ENCODE measurements at places on chromosomes 13 and 19.

GRCh38 chr19:38975861-38976271 lies 324 bp upstream of the FBXO17 start:
- no peak for DNase-seq

DNA sequence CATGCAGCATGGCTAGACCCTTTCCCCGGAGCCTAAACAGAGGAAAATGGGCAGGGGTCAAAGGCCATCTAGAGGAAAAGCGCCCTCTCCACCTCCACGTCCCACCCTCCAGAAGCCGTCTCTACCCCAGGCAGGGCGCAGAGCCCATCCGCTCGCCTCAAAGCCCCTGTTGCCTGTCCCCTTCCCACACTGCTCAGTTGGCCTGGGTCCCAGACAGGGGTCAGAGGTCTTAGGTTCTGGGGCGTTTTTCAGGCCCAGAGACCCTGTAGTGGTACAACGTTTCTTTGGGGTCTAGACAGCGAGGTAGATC lies 285 bp downstream of the TMEM143 start:
- DNase-seq = no peak

DNA sequence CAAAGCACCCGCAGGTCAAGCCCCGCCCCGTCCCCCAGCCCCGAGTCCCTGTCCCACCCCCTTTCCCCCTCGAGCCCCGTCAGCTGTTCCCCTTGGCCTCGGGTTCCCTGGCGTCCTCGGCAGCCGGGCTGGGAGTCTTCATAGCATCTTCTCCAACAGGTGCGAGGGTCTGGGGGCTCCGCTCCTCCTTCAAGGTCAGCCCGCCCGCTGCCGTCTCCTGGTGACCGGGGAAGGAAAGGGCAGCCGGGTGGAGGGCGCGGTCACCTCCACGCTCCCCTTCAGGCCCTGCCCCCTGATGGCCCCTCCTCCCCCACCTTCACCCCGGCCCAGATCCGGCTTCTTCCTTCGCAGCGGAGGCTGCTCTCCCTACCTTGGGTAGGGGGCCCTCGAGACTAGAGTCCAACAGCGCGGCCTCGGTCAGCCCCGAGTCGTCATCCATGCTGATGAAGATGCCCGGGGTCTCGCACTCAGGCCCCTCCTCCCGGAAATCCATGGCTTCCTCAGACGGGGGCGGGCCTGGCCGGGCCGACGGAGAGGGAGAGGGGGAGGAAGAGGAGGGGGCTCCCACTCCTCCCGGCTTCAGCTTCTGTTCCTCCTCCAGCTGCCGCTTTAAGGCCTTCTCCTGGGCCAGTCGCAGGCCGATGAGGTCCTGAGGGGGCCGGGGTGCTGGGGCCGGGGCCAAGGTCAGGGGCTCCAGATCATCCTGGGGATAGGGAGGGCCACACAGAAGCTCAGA lies 541 bp upstream of the RSPH6A start:
- no peak for DNase-seq

DNA sequence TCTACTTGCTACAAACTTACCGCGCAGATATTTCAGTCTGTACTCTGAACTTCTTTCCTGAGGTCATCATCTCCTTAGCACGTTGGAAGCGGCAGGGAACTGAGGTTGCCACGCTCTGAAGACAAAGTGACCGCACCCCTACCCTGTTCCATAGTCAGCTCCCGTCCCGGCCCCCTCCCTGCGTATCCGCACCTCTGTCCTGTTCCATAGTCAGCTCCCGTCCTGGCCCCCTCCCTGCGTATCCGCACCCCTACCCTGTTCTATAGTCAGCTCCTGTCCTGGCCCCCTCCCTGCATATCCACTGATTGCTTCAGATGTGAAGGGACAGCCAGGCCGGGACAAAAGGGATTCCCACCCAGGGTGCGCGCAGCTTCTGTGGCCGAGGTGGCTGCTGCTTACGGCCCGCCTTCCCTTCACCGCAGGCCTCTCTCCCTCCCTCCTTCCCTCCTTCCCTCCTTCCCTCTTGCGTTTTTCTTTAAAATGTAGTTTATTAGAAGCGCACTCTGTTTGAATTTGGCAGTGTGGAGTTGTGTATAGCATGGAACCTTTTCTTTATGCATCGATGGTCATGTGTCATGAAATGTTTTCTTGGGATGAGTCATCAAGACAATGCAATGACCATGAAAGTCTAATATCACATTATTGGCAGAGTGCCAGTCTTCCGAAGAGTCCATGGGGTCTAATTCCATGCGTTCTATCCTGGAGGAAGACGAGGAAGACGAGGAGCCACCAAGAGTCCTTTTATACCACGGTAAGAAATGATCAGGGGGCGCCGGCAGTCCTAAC lies 21.9 kb upstream of the NDUFS7 start:
- DNase-seq = no peak

- no peak for DNase-seq
Measured at GRCh38 chr13:79631051-79631659, 150.2 kb downstream of the NDFIP2 start.

- DNase-seq = no peak
Measured at GRCh38 chr19:29499921-29500590, 25.7 kb upstream of the VSTM2B start.

DNA sequence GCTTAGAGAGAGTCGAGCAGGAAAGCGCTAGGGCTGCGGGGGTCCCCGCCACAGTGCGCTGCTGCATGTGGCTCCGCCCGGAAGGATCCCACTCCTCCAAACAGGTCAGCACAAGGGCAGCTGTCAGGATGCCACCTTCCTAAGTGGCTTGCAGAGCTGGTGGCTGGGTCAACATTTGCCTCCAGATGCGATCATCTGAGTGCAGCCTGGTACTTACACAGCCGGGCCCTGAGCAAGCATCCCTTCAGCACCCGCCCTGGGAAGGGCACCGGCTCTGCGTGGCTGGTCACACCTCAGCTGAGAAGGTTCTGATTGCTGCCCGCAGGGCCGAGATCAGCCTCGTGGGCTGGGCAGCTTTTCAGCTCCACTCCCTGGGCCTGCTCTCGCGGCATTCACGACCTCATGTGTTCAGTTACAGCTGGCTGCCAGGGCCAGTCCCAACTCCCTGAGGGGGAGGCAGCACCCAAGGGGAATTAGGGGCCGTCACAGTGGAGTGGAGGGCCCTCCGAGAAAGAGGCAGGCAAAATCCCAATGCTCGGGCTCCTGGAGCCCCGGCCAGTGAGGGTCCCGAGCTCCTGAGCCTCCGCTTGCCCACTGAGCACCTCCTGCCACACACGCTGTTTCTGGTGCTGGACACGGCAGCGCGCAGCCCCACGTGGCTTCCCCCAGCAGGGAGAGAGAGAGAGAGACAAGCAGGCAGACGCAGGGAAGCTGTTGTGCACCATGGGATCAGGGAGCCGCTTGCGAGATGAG lies 26.8 kb downstream of the AP1M1 start:
- DNase-seq = no peak

DNA sequence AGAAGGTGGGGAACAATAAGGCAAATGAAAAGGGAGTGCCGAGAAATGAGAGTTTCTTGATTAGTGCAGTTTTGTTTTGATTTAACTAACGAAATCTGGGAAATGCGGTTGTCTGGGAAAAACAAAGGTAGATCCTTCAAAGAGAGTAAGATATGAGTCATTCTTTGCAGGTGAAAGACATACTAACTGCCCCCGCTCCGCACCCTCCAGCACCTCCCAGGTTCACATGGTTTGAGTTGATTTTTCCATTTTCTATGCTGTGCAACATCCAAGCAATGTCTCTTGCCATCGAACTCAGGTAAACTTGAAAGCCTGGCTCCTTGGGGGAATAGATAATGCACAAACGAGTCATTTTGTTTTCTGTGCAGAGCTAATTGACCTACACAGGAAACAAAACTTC lies 84.1 kb upstream of the KLF12 start:
- no peak for DNase-seq

DNA sequence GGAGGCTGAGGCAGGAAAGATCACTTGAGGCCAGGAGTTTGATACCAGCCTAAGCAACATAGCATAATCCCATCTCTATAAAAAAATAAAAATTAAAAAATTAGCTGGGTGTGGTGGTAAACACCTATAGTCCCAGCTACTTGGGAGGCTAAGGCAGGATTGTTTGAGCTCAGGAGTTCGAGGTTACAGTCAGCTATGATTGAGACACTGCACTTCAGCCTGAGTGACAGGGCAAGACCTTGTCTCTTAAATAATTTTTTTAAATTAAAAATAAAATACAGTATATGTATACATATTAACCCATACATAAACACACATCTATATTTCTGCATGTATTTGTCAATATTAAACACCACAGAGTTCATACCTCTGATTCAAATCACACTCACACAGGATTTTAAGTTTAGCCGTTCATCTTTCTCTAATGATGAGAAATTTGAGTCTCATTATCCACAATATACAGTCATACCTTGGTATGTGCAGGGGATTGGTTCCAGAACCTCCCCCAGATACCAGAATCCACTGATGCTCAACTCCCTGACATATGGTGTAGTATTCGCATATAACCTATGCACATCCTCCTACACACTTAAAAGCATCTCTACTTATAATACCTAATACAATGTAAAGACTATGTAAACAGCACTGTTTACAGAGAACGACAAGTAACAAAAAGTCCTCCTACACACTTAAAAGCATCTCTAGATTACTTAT lies 44.7 kb downstream of the PSPC1 start:
- no peak for DNase-seq

DNA sequence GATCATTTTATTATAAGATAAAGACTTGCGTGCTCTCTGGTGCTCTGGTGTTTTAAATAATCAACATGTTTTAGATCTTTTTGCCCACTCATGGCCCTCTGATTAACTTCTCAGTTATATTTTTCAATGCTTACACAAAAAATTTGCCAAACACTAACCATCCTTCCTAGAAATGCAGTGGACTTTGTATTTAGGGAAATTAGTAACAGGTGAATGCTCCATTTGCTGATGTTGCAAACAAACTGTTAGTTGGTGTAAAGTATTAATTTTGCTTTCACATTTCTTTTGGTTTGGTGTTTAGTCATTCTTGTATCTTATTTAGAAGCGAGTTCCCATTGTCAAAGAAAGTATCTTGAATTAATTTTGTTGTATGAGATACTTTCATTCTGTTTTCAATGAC lies 2.7 kb downstream of the KL start:
- no peak for DNase-seq

DNA sequence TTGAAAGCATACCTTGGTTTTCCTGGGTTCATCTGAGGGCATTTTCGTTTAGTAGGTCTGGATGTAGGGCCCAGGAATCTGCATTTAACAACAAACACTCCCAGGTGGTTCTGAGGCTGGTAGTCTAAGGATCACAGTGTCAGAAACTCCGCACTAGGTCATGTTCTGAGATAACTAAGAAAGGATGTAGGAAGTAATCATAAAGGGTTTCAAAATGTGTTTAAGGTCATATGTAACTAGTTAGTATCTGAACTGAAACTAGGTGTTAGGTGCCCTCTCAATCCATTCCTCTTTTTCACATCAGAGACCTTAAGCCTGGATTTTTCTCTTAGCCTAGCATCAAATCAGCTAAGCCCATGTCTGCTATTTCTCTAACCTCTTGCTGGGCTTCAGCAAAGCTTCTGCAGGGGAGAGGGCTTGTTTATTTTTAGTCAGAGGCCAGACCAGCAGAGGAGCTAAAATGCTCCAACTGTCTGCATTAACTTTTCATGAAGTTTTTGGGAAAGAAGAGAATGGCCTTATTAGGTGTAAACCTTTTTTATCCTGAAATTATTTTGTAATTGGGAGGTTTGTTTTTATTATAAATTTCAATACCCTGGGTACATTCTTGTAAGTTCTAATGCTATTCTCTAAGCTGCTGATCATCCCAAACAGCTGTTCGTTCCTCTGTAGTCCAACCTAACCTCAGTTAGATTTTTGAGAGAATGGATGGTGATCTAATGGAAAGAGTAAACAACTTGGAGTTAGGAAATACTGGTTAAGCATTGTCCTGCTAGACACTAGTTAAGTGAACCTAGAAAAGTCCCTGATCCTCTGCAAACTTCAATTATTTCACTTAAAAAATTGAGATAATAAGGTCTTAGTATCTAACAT lies 262.8 kb upstream of the RFC3 start:
- DNase-seq = no peak

- no peak for DNase-seq
Measured at GRCh38 chr13:71124230-71124629, 742.8 kb downstream of the DACH1 start.

DNA sequence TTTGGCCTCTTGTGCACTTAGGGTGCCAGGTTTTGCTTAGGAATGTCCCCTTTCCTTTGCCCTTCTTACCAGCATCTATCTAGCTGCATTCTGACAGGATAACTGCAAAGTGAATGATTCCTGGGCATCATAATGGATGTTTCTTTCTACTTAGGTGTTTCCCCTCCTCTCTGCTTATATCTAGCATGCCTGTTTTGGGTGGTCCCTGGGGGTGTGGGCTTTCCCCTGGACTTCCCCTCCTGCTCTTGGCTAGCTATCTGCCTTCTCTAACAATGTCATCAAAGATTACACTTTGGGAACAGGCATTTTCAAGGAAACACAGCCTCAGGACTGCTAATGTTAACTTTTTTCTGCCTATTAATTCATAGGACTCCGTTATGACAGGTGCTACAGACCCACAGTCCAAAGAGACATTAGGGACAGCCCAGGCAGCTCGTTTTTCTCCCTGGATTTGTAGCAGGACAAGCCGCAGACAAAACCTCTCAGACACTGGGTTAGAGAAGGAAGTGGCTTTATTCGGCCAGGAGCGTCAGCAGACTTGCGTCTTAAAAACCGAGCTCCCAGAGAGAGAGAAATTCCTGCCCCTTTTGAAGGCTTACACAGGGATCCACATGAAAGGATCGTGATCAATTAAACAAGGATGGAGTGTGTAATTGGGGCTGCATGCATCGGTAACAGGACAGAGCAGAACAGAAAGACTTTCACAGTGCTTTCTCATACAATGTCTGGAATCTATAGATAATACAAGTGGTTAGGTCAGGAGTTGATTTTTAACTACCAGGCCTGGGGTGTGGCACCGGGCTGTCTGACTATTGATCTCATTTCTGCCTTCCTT lies 17.3 kb downstream of the ZNF700 start:
- DNase-seq = no peak

DNA sequence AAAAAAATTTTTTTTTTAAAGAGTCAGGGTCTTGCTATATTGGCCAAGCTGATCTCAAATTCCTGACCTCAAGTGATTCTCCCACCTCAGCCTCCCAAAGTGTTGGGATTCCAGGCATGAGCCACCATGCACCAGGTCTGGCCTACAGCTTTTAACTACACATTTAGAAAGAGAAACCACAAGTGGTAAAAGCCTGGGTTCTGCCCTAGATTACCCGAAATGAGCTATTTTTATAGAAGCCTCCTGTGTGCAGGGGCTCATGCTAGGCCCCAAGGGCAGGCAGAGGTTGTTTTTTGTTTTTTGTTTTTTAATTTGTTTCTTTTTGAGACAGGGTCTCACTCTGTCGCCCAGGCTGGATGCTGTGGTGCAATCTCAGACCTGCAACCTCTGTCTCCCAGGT lies 14.0 kb upstream of the MYADM start:
- DNase-seq = no peak

GRCh38 chr13:110116072-110116487 lies 190.9 kb downstream of the COL4A1 start:
- DNase-seq = no peak

- DNase-seq = peak; percentile 12
Measured at GRCh38 chr19:5403968-5404640, 51.1 kb upstream of the ZNRF4 start.
